Glutamatergic neuron (in vitro differentiated cells): ENCODE measurements at places on chromosomes 1 and 21.

GRCh38 chr1:244053831-244054230 lies 2.7 kb downstream of the ZBTB18 start:
- DNase-seq, result no peak

DNA sequence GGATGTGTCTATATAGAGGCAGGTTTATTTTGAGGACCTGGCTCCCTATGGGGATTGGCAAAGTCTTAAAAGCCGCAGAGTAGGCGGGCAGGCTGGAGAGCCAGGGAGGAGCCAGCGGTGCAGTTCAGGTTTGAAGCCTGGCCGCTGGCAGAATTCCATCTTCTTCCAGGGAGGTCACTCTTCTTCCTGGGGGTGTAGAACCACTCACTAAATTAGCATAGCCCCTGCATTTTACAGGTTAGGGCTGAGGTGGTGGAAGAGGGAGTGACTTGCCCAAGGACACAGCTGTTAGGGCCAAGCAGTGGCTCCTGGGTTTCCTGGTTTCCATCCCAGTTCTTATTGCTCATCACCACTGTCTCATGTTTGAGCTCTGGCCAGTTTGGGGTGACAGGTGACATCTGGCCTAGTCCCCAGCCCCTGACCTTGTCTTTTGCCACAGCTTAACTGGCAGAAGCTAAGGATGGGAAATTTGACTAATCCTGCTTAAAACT lies 1.4 kb downstream of the PINK1 start:
- DNase-seq, result peak; percentile 25

- DNase-seq, result no peak
These were observed 122.1 kb downstream of the TRABD2B start for GRCh38 chr1:47875036-47875435.

DNA sequence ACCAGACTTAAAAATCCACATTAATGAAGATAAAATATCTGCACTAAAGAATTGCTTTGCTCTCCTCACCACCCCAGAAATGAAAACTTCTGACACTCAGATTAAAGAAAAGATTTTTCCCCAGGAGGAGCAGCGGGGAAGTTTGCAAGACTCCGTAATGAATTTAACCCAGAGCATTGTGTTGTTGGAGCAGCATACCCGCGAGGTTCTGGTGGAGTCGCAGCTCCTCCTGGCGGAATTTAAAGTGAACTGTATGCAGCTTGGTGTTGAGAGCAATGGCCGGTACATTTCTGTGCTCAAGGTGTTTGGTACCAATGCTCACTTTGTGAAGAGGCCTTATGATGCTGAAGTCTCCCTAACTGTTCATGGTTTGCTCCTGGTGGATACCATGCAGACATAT lies 46.4 kb downstream of the VPS13D start:
- peak; percentile 41 for DNase-seq

DNA sequence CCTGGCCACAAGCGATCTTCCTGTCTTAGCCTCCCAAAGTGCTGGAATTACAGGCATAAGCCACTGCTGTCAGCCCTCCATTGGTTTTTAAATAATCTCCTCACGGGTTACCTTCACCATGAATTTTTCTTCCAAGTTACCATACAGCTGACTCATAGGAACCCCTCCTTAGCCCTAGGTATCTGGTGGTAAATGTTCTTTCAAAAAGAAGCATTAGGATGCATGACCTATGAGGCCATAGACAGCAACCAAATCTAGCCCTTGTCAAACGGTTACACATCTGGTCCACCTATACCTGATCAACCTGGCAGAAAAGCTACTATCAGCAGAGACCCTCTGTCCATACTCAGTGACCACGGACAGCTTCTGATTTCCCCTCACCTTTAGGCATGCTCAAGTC lies 12.7 kb upstream of the DEGS1 start:
- no peak for DNase-seq
